ENCODE measurements at places on chromosomes 12 and 14.

GRCh38 chr12:47989023-47989417, 15.3 kb downstream of the COL2A1 start:
- DNase-seq = no peak

DNA sequence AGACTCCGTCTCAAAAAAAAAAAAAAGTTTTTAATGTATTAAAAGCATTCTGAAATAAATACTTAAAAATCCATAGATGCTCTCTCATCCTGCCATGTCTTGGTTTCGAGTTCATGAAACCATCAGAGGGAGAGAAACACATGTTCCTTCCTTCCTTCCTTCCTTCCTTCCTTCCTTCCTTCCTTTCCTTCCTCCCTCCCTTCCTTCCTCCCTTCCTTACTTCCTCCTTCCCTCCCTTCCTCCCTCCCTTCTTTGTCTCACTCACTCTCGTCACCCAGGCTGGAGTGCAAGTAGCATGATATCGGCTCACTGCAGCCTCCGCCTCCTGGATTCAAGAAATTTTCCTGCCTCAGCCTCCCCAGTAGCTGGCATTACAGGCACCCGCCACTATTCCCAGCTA, 60.4 kb upstream of the DUSP6 start:
- DNase-seq = no peak

DNA sequence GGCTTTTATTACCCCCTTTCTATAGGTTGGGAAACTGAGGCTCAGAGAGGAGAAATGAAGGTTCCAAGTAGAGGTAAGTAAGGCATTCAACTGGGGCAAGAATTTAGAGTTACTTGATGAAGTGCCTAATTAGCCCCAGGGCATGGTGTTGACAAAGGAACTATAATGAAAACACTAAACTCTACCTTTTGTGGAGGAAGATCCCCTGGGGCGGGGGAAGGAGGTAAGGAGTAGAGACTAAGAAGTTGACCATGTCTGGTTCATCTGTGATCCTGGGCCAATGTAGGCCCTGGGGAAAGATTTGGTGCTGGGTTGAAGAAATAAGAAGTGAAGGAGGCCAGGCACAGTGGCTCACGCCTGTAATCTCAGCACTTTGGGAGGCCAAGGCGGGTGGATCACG, 16.2 kb upstream of the COX6A1 start:
- peak; percentile 71 for DNase-seq

DNA sequence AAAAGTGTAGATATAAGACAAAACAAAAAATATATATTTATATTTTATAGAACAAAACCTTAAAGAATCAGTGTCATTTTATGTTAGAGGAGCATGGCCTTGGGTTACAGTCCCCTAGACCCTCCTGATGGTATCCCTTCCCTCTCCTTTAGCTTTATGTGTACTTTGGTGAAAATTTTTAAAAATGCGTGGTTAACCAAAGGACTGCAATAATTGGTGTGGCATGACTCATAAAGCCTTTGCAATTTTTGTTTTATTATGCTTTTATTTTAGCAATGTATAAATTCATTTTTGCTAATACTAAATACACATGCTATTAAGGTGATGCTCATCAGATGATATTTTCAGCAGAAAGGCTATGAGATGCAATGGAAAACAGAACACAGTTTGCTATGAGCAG, 264.4 kb downstream of the SYT1 start:
- no peak for DNase-seq

DNA sequence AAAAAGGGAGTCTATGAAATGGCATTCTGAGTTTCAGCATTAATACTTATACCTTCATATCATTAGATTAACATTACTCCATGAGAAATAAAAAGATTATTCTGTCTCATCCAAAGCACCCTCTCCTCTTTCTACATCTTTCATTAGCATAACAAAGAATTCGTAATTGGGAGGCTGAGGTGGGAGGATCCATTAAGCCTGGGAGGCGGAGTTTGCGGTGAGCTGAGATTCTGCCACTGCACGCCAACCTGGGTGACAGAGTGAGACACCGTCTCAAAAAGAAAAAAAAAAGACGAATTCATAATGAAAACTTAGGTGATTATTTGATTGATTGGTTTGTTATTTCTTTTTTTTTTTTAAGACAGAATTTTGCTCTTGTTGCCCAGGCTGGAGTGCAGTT, 1.8 kb upstream of the CDK17 start:
- DNase-seq = no peak

DNA sequence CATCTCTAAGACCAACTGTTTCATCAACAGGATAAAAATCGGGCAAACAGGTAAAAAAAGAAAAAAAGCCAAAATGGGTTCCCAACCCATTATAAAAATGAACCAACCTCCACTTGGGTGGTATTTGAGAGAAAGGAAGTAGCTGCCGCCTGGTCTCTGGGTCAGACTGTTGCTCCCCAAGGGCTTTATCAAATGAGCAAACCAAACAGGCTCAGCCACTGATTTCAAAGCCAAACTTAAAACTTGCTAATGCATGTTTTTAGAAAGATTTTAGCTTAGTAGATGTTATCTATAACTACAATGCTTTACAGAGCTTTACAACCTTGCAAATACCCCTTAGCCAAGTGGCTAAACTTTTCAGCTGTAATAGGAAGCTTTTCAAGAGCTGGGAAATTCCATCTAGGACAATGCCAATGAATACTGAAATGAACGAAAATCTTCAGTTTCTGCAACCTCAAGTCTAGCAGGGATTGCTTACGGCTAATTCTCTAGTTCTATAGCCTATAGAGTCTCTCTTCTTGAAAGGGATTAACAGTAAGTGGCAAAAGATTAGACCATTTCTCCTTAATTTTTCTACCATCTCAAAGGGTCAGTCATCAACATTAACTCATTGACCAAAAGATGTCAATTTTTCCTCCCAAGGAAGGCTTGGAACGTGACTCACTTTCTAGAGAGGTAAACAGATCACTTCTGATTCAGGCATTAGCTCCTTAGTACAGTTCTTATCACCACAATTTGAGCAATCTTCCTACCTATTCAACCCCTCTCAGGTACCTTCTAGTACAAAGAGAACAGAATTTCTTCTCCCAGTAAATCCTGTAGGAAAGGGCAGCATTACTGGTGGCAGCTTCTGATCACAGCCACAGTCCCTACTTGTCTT, 4.2 kb downstream of the PPM1H start:
- DNase-seq = peak; percentile 81

DNA sequence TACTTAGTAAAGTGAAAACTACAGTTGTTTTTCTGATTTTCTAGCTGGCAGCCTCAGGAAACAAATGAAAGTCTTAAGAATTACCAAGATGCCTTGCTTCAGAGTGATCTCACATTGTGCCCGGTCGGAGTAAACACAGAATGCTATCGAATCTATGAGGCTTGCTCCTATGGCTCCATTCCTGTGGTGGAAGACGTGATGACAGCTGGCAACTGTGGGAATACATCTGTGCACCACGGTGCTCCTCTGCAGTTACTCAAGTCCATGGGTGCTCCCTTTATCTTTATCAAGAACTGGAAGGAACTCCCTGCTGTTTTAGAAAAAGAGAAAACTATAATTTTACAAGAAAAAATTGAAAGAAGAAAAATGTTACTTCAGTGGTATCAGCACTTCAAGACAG, 28.9 kb downstream of the RXYLT1 start:
- no peak for DNase-seq

DNA sequence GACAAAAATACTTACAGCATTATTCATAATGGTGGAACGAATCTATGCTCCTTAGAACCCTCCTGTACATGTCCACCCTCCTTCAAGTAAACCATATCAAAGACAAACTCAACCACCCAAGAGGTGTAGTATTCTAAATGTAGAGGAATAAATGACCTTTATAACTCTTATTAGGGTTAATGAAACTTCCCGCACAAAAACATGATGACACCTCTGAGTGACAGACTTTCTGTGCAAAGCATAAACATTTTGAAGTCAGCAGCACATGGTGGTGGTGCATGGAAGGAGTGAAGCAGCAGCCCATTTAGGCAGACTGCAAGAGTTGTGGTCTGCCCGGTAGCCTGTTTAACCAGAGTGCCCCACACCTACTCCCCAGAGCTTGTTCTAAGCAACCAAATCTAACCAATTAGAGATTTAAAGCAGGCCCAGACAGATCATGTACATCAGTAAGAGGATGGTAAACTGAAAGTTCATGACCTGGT, 615 bp upstream of the ASB8 start:
- DNase-seq = no peak

GRCh38 chr12:16347391-16348298, at the start of gene MGST1:
TSS of gene MGST1 (plus strand) at chr12:16347645. CDS start at chr12:16354253, 6,608 bp downstream.
- DNase-seq = peak; percentile 95

GRCh38 chr12:39224971-39225370, 217.9 kb downstream of the KIF21A start:
- no peak for DNase-seq

GRCh38 chr12:45575823-45576475, 153.6 kb upstream of the ARID2 start:
- DNase-seq = no peak

DNA sequence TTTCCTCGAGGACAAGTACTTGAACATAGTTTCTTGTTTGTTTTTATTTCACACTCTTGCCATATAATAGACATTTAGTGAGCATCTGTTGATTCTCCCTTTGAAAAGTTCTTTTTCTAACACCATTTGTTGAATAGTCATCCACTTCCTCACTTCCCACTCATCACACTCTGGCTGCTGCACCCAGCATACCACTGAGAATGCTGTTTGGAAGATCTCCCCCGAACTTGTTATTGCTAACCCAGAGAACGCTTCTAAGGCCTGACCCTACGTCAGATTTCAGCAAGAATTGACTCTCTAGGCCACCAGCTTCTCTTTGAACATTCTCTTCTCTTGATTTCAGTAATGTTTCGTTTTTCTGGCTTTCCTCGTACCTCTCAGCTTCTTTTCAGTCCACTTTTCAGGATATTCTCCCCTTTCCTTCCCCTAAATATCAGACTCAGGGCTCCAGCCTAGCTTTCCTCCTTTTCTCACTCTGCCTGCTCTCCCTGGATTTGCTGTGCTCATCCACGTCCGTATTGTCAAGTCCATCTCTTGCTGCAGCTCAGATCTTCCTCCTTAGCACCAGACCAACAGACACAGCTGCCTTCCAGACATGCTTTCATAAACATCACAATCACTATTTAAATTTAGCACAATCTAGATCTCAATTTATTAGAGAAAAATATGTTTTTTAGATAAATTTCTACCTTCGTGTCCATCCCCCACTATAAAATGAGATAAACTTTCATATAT, 94.0 kb upstream of the SLC38A4 start:
- no peak for DNase-seq

DNA sequence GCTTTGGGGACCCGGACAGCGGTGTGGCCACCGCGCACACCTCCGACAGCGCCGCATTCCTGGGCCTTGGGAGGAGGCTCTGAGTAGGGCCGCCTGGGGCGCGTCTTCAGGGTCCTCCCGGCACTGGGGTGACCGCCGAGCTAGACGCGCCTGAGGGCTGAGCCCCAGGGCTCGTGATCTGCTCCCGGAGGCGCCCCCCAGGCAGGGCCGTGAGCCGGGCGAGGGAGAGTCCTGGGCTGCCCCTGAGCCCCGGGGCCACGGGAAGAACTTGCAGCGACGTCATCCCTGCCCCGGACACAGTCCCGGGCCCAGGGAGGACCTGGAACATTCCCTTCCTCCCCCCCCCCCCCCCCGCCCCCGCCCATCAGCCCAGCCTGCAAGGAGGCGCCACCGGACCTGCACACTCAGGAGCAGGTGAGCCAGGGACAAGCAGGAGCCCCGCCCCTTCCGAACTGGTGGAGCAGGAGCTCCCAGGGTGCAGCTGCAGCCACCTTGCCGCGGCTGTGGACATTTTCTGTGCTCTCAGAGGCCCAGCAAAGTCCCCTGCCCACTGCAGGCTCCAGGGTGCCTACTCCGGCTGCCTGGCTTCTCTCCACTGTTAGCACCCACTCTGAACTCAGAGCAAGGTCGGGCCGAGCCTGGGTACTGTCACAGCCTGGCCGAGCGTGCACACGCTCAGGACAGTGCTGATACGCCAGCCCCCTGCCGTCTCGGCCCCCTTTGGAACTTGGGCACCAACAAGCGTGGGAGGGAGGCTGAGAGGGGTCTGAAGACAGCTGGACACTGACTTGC, 50.7 kb downstream of the A2M start:
- peak; percentile 99 for DNase-seq

- no peak for DNase-seq
Observed at GRCh38 chr12:111360325-111360930, 8.5 kb downstream of the PHETA1 start.

GRCh38 chr14:22520796-22521195, 68.2 kb downstream of the DAD1 start:
- DNase-seq = no peak

DNA sequence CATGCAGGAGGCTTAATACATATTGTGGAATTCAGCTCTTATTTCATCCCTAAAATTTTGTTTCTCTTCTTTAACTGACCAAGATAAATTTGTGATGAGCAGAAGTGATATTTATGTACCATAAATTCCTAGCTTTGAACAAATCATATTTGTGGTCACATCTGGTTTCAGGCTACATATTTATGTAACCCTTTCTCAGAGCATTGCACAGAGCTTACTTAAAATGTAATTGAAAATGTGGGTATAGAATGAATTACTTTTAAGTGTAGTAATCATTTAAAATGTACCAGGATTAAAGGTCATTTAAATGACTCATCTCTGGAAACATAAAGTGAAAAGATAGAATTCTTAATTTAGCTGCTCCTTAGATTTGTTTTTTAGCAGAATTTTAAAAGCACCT, 129.9 kb upstream of the FRMD6 start:
- no peak for DNase-seq

- DNase-seq = no peak
Observed at GRCh38 chr14:91841065-91841464, 26.3 kb downstream of the TC2N start.

DNA sequence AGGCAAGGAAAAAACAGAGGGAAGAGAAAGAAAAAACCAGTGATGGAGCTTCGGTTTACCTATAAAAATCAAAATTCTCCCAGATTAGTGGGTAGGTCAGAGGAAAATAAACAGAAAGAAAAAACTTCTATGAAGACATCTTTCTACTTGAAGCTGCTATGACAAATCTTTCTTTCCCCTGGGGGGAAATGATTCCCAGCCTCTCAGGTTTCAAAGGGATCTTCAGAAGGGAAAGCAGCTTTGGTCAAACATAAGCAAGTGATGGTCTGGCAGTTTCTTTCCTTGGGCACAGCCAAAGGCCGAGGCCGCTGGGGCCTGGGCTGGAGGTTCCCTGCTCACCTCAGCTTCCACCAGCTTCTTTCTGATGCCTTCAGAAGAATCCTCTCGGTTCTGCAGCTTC, 104.5 kb downstream of the PRKAB1 start:
- no peak for DNase-seq

- no peak for DNase-seq
Observed at GRCh38 chr12:52539083-52539820, 13.7 kb downstream of the KRT71 start.

- no peak for DNase-seq
Observed at GRCh38 chr12:116127859-116128258, 149.6 kb downstream of the MED13L start.

- DNase-seq = no peak
Observed at GRCh38 chr12:68239309-68239982, 13.8 kb upstream of the IL26 start.

DNA sequence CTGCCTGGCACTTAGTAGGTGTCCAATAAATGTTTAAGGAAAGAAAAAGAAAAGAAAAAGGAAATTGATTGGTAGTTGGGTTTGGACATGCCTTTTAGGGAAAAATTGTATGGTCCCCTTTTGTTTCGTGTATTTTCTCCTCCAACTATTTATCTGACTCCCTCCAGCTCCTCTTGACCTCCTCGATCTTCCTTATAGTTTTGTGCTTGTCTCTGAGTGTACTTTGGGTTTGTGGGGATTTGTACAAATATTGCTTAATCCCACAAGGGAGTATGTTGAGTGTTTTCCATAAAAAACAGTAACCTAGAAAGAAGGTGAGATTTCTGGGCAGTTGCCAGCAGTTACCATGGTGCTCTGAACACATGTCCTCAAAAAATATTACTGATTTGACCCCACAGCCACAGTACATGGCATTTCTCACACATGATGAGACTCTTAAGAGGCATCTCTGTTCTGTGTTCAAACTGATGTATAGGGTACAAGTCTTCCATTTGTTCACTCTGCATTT, 15.7 kb downstream of the PLEKHG7 start:
- DNase-seq = no peak

All from islet precursor cell (in vitro differentiated cells).